ENCODE measurements at places on chromosomes 11 and 22.

GRCh38 chr11:112016765-112017376, 8.3 kb upstream of the DLAT start:
- no peak for DNase-seq

- DNase-seq = no peak
These were observed 110.6 kb downstream of the MSANTD4 start for GRCh38 chr11:105911454-105911853.

- DNase-seq = no peak
These were observed 15.7 kb downstream of the CD5 start for GRCh38 chr11:61118004-61118403.

DNA sequence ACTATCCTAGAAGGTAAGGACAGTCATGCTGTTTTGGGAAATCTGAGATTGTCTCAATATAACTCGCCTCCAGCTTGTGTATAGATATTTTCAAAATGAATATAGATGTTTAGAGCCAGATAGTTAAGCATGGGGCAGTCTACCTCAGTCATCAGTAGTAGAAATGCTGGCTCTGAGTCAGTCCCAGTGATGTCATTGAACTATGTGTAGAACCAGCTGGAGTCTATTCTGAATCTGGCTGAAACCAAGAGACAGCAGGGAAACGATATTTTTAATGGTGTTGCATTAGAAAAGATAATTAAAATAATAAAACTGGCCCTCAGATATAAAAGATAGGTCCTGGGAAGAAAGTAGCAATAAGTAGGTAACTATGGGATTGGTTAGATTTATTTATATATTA, 25.9 kb downstream of the PIWIL4 start:
- no peak for DNase-seq

DNA sequence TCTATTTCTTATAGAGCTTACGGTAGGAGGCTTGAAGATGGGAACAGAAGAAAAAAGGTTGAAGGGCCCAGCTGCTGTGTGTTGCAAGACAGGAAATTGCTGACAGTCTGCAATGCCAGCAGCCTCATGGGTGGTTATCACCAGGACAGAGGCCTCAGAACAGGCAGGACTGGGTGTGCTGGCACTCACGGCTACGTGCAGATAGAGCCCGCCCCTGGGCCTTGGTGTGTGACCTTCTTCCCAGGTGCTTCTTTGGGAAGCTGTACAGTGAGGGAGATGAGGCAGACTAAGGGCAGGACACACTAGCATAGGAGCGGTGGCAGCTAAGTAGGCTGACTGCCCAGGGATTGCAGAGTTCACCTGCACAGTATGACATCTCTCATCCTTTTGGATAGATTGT, 12.6 kb downstream of the PRAME start:
- no peak for DNase-seq

- DNase-seq = no peak
These were observed 9.9 kb downstream of the MS4A15 start for GRCh38 chr11:60766547-60766946.

- no peak for DNase-seq
These were observed 4.9 kb downstream of the HTATIP2 start for GRCh38 chr11:20368438-20368837.

GRCh38 chr11:61114913-61115312, 12.6 kb downstream of the CD5 start:
- no peak for DNase-seq

All from CD4-positive, alpha-beta T cell treated with Interferon alpha-2 for 1 hour (primary cell).